Stimulated activated CD8-positive, alpha-beta memory T cell treated with anti-CD3 and anti-CD28 coated beads, Interleukin-4, amount 100 ng/mL, for 1 hour (primary cell): ENCODE measurements at places on chromosomes 4 and X.

DNA sequence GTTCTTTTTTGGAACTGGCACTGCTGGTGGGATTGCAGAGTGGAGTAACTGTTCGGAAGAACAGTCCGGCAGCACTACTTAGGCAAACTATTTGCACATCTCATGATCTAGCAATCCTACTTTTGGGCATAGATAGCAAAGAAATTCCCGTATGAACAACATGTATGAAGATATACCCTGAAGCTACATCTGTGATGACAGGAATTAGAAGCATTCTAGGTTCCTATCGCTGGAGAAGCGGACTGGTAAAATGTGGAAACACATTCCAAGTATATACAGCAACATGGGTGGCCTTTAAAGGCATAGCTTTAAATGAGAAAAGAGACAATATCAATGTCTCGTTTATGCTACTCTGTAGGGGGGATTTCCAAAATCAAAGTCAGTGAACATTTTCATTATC is 3.1 kb downstream of the DCAF16 start:
- DNase-seq: no peak

DNA sequence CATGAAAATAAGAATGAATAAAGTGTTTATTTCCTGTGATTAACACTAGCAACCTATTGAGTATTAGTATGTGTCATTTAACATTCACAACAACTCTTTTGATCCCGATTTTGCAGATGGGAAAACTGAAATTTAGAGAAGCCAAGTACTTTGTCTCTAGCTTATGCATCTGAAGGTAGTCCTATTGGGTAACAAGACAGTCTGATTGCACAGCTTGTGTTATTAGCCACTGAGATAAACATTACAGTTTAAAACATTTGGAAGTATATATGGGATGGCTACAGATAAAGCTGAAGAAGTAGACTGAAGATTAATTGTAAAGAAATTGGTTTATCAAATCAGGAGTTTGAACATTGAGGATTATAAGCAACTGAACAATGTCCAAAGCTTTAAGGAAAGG is 99.6 kb upstream of the PDE5A start:
- no peak for DNase-seq

DNA sequence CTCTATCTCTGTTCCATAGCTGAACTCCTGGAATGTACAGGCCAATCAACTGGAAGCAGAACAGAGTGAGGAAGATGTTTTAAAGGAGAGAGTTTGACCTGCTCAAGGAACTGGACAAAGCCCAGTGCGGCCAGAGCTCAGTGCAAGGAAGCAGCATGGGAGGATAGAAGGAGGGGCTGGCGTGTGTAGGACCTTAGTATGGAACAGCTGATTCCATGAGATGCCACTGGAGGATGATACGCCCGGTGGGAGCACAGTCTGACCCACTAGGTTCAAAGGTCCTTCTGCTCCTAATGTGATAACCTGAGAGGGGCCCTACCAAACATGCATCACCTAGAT is 81.5 kb downstream of the USP46 start:
- no peak for DNase-seq

DNA sequence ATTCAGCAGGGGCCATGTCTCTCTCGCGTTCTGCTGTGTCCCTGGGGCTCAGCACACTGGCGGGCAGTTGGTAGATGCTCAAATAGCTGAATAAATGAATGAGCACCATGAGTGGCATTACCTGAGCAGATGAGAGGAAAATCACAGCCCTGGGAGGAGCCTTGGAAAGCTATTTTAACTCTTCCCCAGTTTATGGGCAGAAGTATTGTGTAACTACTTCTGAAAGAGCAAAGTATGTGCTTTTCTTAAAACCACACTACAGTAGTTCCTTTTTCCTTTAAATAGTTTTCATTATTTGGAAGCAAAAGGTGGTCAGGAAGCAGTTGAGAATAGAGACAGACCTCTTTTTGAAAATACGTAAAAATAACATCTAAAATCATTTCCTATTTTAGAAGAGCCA is 3.0 kb upstream of the PLAC1 start:
- DNase-seq: no peak

DNA sequence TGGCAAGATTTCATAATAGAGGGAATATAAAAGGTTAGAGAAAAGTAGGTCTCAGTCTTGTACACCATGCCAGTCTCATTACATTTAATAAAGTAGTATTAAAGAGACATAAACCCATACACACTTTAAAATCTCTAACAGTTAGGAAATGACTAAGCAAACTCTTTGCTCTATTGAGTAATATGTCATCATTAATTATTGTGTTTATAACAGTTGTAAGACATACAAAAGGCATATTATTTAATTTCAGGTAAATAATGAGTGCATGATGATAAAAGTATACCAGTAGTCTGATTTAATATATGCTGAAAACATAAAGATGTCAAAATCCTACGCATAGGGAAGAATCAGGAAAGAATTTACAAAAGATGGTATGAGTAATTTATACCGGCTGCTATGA is 31.0 kb upstream of the FGG start:
- DNase-seq: no peak

DNA sequence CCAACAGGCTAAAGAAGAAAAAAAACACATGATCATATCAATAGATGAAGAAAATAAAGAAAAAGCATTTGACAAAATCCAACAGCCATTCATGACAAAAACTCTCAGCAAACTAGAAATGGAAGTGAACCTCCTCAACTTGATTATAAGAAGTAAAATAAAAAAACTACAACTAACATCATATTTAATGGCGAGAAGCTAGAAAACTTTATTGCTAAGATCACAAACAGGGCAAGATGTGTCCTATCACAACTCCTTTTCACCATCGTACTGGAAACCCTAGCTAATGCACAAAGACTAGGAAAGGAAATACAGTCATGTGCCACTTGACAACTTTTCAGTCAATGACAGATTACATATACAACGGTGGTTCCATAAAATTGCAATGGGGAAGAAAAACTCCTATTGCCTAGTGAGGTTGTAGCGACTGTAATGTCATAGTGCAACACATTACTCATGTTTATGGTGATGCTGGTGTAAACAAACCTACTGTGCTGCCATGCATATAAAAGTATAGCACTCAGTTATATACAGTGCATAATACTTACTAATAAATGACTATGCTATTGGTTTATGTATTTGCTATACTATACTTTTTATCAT is 12.1 kb upstream of the MANBA start:
- DNase-seq: no peak

DNA sequence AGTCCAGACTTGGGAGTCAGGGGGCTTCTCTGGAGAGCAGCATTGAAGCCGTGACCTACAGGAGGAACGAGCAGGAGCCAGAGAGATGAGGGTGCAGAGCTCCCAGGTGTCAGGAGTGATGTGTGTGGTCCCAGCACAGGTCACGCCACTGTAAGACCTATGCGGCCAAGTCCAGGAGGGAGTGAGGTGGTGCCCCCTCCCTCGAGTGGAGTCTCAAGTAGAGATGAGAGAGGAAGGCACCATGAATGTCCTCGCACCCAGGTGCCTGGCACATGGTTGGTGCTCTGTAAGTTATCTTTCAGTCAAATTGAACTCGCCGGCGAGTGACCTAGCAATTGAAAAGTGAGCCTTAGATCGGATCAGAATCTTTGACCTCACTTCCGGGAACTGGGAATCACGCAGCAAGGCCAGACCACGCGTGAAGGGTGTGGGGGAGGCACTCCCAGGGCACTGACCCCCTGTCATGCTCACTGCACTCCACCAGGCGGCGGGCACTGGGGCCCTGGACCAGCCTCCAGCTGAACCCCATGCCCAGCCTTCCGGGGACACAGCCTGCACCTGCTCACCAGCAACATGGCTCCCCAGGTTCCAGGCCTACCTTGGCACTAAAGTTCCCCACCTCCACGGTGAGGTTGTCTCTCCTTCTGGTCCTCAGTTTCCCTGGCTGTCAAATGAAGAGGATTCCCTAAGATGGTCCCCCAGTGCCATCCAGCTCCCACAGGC is 127.4 kb downstream of the HMX1 start:
- DNase-seq: no peak

GRCh38 chr4:60948008-60948407 is 252.1 kb upstream of the ADGRL3 start:
- no peak for DNase-seq

GRCh38 chrX:65925005-65925404 is 114.9 kb downstream of the VSIG4 start:
- no peak for DNase-seq

DNA sequence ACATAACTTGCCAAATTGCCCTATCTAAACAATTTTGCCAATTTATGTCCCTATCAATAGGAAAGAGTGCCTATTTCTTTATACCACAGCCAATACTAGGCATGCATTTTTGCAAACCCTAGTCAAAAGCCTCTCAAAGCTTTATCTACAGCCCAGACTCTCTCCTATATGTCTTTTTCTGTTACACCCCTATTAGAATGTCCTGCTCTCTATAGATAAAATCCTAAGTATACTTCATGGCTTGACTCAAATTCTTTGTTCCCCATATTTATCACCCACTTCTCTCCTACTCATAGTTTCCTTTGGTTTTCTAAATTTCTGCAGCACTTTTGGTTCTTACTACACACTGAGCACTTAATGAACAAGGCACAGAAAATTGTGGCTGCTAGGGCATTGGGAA is 38.0 kb downstream of the NUP62CL start:
- DNase-seq: no peak

DNA sequence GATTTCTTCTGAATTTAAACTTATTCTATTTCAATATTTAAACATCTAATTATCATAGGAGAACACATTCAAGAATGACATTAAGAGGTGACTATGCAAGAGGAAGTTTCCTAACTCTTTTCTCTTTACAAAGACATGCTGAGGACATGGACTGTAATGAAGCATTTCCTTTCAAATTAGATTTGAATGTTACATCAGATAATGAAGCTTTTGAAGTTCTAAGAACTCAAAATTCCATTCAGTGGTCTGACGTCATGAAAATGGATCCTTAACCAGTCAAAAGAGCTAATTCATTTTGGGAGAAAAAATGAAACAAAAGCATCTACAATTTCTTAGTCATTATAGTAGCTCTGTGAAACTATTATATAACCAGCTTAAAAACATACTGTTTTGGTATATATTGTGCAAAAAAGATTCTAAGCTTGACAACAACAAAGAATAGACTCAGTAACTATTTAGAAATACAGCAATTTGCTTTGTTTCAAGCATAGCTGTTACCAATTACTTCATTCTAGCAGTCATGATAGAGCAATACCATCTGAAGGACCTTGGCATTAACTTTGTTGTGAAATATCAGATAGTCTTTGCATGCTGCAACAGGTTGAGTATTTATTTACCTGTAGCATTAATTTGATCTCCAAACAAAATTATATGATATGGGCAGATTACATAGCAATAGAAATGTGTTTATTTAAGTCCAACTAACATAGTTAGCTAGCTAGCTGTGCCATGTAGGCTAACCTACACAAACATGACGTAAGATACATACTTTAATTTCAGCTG is 13.7 kb upstream of the DTHD1 start:
- no peak for DNase-seq

DNA sequence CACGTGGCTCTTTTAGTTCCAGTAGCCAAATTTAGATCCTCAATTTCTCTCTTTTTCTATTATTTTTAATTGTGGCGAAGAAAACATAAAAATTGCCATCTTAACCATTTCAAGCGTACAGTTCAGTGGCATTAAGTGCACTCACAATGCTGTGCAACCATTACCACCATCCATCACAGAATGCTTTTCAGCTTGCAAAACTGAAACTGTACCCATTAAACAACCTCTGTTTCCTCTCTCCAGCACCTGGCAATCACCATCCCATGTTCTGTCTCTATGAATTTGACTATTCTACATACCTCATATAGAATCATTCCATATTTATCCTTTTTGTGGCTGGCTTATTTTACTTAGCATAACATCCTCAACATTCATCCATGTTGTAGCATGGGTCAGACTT is 74.9 kb downstream of the METTL14 start:
- DNase-seq: no peak

DNA sequence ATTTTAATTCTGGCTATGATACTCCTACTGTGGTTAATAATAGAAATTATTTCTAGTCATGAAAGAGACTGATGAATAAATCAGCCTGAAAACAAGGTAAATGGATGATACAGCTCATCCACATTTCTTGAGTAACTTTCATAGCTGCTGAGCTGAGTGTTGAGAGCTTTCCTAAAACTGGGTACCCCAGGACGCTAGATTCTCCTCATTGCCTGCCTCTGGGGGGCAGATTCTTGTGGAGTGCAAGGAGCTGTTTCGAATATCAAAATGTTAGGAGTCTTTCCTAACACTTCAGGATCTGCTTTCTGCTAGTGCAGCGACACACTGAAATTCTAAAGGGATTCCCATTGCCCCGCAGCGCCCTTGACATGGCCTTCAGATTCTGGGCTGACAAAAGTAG is 2.1 kb downstream of the MND1 start:
- DNase-seq: no peak

GRCh38 chr4:22237155-22237751 is 278.6 kb downstream of the ADGRA3 start:
- DNase-seq: peak; percentile 8

DNA sequence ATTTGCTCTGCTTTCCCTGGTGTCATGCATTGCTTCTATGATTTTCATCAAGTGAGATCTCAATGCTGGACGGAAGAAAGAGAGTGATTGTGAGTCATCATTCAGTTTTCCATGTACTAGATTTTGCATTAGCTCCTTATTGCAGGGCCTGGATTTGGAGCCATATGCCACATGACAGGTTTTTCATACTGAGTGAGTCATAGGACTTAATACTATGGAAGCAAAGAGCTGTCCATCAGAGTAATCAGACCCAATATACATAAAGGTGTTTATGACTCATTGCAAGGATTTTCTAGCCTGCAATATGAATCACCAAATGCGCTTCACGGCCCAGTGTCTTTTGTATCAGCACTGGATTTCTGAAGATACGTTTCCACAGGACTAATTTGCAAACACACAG is 11.2 kb upstream of the TFDP3 start:
- no peak for DNase-seq

DNA sequence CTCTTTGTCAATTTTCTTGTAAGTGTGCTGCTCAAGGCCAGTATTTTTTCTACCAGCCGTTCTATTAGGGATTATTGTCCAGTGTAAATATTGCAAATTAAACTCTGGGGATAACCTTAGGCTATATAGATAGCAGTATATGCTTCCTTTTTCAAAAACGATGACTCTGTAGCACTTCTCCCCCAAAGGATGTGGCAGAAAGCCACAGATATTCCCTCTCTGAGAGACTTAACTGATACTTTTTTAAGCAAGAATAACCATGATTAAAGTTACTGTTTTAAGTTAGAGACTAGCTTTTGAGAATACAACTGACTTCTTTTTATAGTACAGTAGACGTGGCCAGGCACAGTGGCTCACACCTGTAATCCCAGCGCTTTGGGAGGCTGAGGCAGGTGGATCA is 130.0 kb downstream of the FHIP1A start:
- no peak for DNase-seq

DNA sequence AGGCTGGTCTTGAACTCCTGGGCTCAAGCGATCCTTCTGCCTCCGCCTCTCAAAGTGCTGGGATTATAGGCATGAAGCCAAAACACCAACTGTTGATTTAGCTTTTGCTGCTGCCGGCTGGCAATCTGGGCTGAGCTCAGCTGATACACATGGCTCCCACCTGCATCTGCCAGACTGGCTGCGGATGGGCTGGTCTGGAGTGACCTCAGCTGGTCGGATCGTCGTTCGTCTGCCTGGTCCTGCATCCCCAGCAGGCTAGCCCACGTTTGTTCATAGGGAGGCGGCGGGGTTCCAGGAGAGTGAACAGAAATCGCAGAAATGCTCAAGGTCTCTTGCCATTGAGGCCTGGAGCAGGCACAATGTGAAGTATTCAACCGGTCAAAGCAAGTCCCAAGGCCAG is 74.4 kb upstream of the DDX3X start:
- no peak for DNase-seq
